ENCODE measurements at places on chromosomes 7 and 10.
A peak's percentile ranks its signal among the peaks of the same experiment; 100 is the strongest.

GRCh38 chr10:61110188-61110844 lies 166.3 kb upstream of the RHOBTB1 start:
- DNase-seq: no peak

GRCh38 chr10:34145715-34146114 lies 669.4 kb downstream of the PARD3 start:
- DNase-seq: no peak

GRCh38 chr7:94050046-94050445 lies 45.9 kb upstream of the BET1 start:
- DNase-seq: no peak

GRCh38 chr7:43105521-43106120 lies 6.8 kb upstream of the HECW1 start:
- DNase-seq: peak; percentile 56

DNA sequence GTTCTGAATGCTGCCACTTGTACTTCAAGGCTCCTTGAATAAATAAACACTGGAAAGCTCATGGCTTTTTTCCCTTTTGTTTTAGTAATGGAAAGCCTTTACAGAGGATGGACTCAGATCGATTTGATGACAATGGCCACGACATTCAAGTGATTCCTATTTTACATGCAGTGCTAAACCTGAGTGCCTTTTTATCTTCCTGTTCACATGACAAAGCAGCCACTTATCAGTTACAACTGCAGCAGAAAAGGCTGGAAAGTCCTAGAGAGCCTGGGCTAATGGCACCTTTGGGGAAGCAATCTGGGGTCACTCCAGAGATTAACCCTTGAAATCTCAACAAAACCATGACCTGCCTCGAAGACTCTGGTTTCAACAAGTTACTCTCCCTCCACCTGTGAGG lies 249.0 kb upstream of the AUTS2 start:
- DNase-seq: no peak

- no peak for DNase-seq
Observed at GRCh38 chr7:112449353-112449752, 907 bp upstream of the IFRD1 start.

DNA sequence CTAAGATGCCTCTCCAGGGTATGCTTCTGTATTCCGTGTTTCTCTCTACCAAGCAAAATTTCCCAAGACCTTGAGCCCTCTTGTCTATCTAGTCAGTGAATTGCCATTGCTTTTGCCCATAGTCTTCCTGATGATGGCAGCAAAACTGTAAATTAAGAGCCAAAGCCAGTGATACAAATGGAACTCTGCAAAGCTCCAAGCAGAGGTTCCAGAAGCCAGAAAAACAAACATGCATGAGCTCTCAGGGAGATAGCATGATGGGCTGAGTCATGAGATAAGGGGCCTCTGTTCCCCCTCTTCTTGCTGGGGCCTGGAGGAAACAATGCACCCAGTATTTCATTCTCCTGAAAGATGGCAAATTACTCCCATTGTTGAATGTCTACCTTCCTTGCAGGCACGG lies 24.7 kb downstream of the LSMEM1 start:
- no peak for DNase-seq

DNA sequence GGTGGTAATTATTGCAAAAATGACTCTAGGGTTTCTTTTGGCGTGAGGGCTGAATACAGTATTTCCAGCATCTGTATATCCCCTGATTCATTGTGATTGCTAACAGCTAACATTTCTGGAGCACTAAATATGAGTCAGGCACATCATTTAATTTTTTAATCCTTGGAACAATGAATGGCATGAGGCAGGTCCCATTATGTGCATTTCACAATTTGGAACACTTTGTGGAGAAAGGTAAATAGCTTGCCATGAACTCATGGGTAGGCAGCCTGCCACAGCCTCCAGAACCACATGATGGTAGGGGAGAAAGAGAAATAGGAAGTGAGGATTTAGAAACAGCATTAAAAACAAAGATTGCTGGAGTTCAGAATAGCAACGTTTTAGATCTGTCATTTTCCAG lies 1.7 kb downstream of the NPTX2 start:
- DNase-seq: no peak

DNA sequence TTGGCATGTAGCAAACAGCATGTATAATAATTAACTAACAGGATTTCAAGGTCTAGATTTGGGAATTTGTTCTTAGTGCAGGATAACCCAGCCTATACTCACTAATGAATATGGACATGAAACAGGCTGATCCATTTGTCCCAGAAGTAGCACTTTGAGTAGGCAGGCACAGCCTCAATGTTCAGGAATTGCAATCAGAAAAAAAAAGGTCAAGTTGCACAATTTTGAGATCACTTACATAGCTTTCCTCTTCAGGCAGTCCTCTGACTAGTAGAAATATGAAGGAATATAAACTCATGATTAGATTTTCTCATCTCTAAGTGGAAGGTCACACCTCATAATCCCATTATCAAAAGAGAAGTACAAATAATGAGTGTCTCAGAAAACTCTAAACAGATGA lies 921.4 kb upstream of the CELF2 start:
- peak; percentile 6 for DNase-seq

DNA sequence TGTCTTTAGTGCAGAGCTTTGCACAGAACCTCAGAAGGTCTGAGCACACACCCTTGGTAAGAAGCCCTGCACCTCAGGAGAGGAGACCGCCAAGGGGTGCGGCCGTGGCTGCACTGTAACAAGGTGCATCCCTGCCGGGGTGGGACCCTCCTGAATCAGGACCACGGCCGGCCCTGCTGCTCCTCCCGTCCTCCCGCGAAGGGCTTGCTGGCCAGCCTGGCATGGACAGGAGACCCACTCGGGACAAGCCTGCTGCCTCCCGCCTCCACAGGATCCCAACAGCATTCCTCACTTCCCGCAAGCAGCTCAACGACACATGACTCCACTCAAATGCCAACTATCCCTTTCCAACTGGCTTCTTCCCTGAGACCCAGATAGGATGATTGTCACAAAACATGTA lies 12.8 kb downstream of the WDR86 start:
- DNase-seq: no peak

- DNase-seq: no peak
Observed at GRCh38 chr10:122054048-122055025, 65.4 kb downstream of the TACC2 start.

DNA sequence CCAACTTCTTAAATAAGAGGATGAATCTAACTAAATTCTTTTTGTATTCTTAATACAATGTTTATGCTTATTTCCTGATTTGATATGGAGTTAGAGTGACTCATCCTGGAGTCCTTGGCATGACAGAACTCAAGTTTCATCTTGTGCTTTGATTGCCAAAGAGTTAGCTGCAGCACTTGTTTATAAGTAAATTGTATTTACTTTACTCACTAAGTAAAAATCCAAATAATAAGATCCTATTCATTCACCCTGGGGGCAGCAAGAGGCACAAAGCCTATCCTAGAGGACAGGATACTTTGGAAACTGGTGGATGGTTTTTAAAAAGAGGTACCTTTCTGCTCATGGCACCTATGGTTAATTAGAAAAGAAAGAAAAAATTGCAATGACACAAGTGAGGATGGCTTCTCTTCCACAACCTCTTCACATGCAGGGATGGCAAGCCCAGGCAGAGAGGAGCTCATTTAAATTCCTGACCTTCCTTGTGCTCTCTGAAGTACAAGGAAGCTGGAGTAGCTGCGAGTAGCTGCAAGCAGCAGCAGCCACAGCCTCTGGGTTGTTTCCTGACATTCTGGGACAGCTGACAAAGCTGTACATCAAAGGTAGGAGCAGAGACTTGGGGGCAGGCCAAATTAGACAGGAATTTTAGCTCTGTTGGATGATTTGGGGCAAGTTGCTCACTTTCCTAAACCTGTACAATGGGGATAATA lies 28.5 kb upstream of the CROT start:
- DNase-seq: peak; percentile 55

GRCh38 chr7:32200646-32201045 lies 130.4 kb upstream of the PDE1C start:
- no peak for DNase-seq

DNA sequence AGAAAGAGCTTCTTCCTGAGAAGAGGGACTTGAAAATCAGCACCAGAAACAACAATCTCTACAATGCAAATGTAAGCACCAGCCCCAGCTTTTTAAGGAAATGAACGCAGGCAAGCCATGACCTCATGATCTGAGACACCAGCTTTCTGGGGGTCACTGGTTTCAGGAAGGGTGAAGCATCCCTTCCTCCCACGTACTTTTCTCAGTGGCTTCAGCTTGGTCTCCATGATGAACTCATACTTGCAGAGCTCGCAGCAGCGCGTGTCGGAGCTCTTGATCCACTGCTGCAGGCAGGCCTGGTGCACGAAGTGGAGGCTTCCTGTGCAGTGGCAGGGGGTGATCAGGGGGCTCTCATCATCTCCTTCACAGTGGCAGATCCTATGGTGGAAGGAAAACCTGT lies 87.0 kb downstream of the ALOX5 start:
- DNase-seq: no peak

- no peak for DNase-seq
Observed at GRCh38 chr10:14880229-14880628, 1.6 kb downstream of the SUV39H2 start.

GRCh38 chr10:69913606-69914382 lies 112.1 kb downstream of the COL13A1 start:
- no peak for DNase-seq

DNA sequence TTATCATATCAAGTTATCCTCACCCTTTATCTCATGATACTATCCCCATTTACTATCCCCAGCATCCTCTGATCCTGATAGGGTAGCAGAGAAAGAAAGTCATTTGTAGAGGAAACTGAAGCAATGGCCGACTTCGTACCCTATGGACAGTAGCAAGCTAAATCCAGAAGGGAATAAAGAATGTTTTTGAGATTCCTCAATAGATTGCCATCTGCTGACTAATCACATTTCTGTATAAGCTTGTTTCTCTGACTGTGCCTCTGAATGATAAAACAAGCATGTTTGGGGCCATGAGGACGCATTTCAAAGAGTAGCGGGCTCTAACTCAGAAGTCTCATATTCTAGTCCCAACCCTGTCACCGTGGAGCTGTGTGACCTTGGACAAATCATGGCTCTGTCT lies 13.2 kb upstream of the FAM107B start:
- DNase-seq: no peak

GRCh38 chr7:69640216-69640615 lies 41.9 kb downstream of the AUTS2 start:
- DNase-seq: no peak

DNA sequence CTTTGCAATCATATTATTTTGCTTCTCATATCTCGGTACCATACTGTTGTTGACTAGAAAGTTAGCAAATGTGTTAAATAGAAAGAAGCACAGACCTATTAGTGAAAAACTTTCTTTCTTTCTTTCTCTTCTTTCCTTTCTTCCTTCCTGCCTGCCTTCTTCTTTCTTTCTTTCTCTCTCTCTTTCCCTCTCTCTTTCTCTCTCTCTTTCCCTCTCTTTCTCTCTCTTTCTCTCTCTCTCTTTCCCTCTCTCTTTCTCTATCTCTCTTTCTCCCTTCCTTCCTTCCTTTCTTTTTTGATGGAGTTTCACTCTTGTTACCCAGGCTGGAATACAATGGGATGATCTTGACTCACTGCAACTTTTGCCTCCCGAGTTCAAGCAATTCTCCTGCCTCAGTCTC lies 1160.6 kb downstream of the GATA3 start:
- no peak for DNase-seq

DNA sequence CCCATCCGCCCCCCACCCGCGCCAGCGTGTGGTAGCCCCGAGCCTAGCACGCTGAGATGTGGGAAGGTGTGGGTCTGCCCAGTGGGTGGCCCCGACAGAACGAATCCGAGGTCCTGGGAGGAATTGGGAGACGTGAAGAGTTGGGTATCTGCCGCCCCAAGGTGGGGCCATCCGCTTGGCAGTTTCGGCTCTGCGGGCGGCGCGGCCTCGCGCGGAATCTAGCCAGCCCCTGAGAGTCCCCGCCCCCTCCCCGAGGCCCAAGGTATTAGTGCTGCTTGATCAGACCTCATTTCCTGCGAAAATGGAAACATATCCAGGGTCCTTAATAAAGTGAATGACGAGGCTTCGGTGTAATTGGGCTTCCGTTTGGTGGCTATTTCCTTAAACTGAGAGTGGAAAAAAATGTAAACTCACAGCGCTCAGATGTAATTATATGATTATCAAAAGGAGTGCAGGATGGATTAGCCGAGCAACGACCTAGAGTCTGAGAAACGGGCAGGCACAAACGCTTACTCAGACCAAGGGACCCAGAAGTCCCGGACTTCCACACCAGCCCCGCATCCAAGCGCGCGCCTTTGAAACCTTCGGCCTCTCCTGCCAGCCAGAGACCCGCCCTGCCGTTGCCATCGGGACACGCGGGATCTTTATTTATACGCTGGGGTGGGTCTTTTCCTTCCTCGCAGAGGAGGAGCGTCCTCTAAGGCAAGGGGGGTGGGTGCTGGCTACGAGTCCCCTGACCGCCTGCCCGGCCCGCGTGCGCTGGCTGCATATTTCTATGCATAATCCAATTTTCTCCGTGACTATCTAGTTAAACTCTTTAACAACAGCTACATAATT lies 12.8 kb downstream of the LBX1 start:
- DNase-seq: no peak

- DNase-seq: no peak
Observed at GRCh38 chr10:125169915-125170314, 9.6 kb upstream of the CTBP2 start.

Measured in skeletal muscle cell (primary cell).